ENCODE measurements at places on chromosomes 7 and 10.

DNA sequence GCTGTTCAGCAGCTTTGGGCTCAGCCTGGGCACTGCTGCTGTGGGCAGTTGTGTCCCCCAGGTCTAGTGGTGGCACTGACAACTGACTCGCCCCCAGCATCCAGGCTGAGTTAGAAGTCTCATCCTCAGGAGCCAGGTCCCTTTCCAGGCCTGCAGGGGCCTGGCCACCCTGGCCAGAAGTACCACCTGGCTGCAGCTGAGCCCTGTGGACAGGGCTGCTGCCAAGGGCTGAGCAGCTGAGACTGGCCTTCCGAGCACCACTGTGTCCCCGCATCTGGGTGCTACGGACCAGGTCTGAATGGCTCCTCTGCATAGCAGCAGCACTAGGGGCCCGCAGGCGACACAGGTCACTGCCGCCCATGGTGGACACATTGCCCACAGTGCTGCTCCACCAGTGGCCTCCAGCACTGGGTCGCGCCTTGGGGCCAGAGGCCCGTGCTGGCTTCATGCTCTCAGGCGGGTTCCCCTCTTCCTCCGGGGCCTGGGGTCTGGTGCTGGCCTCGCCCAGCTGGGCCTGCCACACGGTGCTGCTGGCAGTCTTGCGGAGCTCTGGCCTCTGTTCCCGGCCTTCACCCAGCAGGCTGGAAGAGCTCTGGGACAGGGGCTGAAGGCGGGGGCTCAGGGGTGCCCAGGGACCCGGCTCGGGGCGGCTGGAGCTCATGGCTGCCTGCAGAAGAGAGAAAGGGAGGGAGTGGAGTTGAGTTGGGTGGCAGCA is 6.2 kb downstream of the GPRIN2 start:
- DNase-seq: no peak

GRCh38 chr10:106500041-106500924 is 664.2 kb downstream of the SORCS1 start:
- DNase-seq: no peak

GRCh38 chr7:14861456-14861855 is 41.1 kb downstream of the DGKB start:
- no peak for DNase-seq

GRCh38 chr7:64876792-64877713 is 26.0 kb upstream of the ZNF273 start:
- DNase-seq: peak; percentile 39

- DNase-seq: no peak
Observed at GRCh38 chr7:135390829-135391228, 119.1 kb downstream of the CNOT4 start.

GRCh38 chr10:97013983-97014382 is 171.8 kb downstream of the SLIT1 start:
- no peak for DNase-seq

- no peak for DNase-seq
Observed at GRCh38 chr10:6034371-6034770, 27.8 kb downstream of the IL2RA start.

DNA sequence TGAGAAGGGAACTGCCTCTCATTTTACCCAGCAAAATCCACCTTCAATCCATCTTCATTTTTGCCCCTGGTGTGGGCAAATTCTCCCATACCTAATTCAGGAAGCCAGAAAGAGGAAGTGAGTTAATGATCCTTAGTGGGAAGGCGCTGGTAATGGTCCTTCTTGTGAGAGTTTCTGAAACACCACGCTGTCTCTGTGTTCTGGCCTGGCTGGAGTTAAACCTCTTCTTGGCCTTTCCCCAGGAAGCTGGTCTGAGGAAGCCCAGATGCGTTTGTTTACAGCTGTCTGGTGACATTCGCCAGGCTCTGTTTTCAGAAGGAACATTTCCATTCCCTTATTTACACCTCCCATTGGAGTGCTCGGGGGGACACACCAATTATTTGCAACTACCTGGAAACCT is 24.3 kb downstream of the HTRA1 start:
- no peak for DNase-seq

DNA sequence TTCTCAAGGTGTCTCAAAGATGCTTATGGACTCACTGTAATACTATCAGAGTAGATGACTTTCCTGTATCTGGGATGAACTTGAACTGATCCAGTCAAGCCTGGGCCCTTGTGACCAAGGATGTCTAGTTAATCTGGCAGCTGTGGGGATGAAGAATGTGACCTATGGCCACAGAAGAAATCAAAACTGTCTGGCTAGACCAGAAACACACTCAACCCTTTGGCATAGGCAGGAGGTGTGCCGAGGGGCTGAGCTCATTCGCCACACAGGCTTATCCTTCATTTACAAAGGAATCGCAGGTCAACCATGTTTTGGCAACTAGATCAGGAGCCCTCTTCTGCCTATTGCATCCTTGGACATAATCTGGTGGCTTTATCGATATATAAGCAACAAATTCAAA is 110.6 kb downstream of the ATXN7L1 start:
- no peak for DNase-seq

DNA sequence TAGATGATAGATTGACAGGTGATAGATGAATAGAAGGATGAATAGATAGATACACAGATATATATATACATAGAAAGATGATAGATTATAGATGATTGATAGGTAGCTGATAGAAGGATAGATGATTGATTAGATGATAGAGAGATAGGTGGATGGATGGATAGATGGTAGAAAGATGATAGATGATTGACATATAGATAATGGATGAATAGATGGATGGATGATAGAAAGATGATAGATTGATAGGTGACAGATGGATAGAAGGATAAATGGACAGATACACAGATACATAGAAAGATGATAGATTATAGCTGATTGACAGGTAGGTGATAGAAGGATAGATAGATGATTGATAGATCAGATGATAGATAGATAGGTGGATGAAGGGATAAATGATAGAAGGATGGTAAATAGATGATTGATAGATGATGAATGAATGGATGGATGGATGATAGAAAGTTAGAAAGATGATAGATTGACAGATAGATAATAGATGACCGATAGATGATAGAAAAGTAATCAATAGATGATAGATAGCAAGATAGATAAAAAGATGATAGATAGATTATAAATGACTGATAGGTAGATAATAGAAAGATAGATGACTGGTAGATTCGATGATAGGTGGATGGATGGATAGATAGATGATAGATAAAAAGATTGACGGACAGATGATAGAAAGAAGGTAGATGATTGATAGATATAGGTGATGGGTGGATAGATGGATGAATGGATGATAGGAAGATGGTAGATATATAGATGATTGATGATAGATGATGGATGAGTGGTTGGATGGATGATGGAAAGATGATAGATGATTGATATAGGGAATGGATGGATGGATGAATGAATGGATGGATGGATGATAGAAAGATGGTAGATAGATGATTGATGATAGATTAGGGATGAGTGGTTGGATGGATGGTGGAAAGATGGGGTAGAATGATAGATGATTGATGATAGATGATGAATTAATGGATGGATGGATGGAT is 80.4 kb downstream of the MICALL2 start:
- DNase-seq: no peak
